ENCODE measurements at places on chromosomes 1 and 21.
A peak's percentile ranks its signal among the peaks of the same experiment; 100 is the strongest.

- DNase-seq, result peak; percentile 78
Observed at GRCh38 chr21:34129039-34129891, 55.9 kb downstream of the MRPS6 start.

DNA sequence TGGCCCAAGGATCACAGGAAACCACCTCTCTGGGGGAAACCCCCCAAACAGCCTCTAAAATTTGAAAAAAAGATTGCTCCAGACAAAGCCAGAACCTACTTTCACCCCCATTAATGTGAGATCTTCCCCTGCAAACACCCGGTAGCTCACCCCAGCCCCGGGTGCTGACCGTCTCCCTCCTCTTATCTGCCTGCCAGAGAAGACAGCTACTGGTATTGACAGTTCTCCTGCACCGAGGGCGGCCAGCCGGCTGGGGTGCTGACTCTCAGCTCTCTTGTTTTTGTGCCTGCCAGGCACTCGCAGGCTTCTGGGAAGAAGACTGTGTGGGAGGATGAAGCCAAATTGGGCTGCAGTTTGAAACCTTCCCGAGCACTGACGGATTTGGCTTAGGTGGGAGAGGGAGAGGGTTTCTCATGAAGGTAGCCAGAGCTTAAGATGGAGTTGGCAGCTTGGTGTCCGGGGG is 48.2 kb downstream of the RASSF5 start:
- DNase-seq, result no peak

DNA sequence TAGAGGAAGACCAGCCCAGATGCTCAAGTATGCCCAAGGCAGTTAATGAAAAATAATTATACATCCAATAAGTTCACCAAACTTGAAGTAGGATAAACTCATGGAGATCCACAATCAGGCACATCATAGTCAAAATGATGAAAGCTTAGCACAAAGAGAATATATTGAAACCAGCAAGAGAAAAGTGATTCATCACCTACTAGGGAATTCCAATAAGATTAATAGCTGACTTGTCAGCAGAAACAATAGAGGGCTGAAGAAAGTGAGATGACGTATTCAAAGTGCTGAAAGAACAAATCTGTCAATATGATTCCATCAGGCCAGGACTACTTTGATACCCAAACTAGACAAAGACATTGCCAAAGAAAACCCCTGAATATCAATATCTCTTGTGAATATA is 251.7 kb upstream of the BEND5 start:
- DNase-seq, result no peak

DNA sequence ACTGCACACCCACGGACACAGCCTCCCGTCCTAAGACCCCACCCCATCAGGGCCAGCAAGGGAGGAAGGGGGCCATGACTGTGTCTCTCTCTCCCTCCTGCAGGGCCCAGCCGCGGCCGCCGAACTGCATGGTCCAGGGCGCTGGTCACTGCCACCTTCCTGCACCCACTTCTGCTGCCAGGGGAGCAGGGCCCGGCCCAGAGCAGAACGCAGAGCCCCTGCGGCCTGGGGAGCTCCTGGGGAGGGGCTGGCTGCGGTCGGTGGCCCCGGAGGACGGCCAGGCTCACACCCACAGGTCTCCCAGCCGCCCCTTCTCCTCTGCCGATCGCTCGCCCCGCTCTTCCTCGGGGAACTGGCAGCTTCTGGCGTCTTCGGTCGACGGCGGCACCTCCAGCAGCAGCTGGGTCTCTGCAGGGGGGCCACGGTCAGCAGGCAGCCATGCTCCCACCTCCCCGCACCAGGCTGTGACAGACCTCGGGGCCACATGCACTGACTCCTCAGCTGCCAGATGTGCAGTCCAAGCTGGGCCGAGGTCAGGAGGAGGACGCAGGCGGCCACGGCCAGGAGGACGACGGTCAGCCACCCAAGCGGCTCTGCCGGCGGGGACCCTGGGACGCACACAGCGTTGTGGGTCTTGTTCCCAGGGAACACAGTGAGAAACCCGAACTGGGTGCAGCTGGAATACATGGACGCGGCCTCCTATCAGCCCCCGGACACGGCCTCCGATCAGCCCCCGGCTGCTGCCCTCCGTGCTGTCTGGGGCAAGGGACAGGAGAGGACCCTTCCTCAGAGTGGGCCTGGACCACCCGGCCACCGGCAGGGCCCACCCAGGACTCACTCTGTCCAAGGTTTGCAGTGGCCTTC is 2.6 kb downstream of the TNFRSF18 start:
- DNase-seq, result no peak

DNA sequence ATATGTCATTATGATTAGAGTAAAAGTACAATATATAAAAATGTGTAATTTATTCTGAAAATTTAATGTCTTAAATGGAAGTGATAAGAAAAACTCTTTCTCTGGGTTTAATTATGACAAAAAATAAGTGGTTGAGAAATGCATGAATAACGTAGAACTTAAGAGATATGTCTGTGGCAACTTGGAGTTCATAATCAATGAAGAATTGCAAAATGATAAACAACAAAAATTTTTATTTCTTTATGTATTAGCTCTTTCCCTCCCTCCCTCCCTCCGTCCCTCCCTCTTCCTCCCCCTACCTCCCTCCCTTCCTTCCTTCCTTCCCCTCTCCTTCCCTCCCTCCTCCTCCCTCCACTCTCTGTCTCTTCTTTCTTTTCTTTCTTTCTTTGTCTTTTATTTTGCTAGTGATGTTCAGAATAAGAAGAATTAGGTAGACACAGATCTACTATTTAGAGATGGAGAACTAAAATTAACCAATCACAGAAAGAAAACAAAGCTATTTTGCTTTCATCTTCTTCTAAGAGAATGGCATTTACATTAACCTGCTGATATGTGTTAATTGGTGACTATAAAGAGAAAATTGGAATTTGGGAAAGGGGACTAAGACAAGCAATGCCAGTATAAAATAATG is 96.3 kb upstream of the PDC start:
- DNase-seq, result no peak

- no peak for DNase-seq
Observed at GRCh38 chr1:182046763-182047162, 14.7 kb downstream of the ZNF648 start.

GRCh38 chr1:213273546-213273945 is 222.5 kb downstream of the RPS6KC1 start:
- DNase-seq, result no peak

DNA sequence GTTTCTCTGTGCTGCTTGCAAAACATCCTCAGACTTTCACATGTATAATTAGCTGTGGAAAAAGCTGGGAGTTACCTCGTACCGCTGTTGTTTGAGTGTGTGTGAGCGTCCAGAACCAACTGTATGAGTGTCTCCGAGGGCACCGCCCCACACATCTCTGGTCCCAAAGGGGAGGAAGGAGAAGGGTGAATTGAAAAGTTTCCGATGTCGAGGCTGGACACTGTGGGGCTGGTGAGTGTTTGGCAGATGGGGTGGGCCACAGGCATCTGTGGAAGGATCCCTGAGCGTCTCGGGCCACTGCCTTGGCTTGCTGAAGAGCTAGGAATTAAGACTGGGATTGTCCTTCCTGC is 1.2 kb downstream of the ATP2B4 start:
- DNase-seq, result no peak

Measured in AG04450 (cell line).